ENCODE measurements at places on chromosomes 6 and 20. TPM values are rescaled to one million over a fixed set of nuclear protein-coding genes. Genes with fewer than 3 reads are reported as not detected.

The PTK6 gene
- 0.76 TPM for total RNA-seq

The FAM83C gene
- not detected for total RNA-seq

The HLA-DRA gene
- total RNA-seq: 136 TPM

The UQCC2 gene
- total RNA-seq: 15.5 TPM

The TFAP2D gene
- total RNA-seq: not detected

The HLA-DOA gene
- 11.0 TPM for total RNA-seq

The COL9A3 gene
- total RNA-seq: 28.3 TPM

The GDAP1L1 gene
- not detected for total RNA-seq

The PDYN gene
- 0.12 TPM for total RNA-seq

The OPN5 gene
- total RNA-seq: 0.64 TPM

The BPIFB1 gene
- not detected for total RNA-seq

The ZNF165 gene
- 3.0 TPM for total RNA-seq

The KIFC1 gene
- total RNA-seq: 17.9 TPM
